Retinal pigment epithelial cell (primary cell): ENCODE measurements at places on chromosomes 16 and 17.

- DNase-seq = no peak
These were observed 5.9 kb downstream of the RPUSD1 start for GRCh38 chr16:782258-782657.

DNA sequence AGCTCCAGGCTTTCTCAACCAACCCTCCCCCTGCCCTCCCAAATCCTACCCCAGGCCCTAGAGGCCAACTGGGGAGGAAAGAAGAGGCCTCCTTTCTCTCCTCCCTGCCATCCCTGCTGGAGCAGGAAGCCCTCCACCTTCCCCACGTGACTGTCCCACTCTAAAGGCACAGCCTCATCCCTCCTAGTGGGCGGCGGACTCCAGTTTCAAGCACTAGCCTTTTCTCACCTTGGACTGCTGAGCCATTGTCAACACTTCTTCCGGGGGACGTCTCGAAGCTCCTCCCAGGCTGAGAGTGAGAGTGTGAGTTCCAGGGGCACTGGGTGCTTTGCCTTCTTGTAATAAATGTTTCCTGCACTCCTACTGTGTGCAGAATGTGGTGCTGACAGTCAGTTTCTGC lies 21.4 kb upstream of the IRX6 start:
- DNase-seq = no peak

- DNase-seq = no peak
These were observed at the start of gene SEBOX for GRCh38 chr17:28364665-28365363. Gene SEBOX, minus strand, starts transcription at chr17:28365199. Its CDS starts 48 bp downstream, at chr17:28365151.

DNA sequence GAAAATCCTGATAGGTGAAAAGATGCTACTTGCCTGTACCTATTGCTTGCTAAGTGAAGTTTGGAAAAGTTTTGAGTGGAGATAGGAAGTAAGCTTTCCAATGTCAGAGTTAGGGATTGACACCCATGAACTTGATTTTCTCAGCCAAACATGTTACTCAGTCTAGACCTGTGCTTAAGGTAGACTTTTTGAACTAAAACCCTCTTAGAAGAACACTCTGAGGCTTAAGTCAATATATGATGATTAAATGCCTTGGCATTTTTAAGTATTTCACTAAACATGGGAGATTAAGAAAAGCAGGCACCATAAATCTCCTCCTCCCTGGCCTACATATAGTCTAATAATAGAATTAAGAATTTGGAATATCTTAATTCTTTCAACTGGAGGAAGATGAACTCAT lies 785.6 kb upstream of the SOX9 start:
- DNase-seq = peak; percentile 49

DNA sequence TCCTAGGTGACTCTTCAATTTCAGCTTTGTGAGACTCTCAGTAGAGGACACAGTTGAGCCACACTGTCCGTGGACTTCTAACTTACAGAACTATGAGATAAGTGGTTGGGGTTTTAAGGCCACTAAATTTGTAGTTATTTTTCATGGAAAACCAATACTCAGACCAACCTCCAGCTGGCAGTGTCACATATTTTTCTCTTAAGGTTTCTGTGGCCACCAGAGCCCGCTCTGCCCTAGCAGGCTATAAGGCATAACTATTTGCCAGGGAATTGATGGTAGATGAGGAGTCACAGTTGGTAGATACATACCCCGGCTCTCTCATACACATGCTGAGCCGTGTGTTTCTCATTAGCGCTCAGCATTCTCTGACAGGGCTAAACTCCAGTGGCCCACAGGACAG lies 336.8 kb upstream of the MON1B start:
- DNase-seq = no peak

DNA sequence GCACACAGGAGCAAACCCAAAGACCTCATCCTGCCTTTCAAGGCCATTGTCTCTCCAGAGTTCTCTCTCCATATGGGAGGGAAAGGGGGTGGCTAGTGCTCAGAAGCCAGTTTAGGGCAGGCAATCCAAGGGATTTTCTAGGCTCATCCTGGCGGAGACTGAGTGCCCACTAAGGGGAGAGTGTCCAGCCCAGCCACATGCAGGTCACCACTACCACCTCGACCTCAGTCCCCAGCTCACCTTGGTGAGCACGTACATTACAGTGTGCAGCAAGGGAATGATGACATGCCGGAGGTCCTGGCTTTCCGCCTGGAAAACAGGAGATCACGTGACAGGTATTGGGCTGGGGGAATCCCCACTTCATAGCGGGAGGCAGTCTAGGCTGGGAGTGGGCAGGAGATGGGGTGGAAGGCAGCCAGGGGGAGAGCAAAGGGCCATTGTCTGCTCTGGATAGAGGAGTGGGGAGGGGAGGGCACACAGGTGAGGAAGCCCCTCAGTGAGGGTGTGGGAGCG lies 29.9 kb downstream of the PIK3R6 start:
- DNase-seq = no peak

GRCh38 chr17:50493744-50494143 lies 14.5 kb upstream of the MYCBPAP start:
- DNase-seq = no peak

DNA sequence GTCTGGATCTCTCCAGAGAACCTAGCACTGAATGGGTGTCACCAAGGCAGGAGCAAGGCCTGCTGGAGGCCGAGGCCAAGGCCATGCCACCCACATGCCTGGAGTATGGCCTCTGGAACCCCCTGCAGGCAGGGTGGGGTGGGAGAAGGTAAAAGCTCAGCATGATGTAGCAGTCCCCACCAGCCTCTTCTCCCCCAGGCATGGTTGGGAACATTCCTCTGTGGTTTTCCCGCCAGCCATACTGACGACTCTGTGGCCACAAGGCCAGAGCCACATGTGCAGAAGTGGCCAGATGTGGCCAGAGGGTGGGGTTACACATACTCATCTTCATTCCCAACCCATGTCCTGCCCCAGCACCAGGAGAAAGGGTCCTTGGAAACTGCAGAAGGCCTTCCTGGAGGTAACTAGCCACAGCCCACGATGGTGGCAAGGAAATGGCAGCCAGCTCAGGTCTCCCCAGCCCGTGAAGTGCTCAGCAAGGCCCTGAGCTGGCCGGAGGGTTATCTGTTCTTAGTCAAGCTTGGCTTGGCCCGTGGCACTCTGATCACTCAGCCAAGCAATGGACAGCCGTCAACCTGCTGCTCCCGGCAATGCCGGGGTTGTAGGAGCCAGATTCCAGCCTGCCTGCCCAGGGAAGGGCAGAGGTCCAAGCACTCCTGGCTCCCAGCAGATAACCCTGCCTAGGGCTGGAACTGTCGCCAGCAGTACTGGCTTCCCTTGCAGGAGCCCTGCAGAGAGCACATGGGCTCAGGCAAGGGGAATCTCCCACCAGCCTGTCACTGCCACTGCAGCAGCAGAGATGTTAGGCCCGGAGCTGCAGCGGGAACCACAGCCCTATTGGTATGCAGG lies 26.1 kb downstream of the HDAC5 start:
- DNase-seq = no peak

GRCh38 chr16:90018652-90019542 lies at the start of gene DBNDD1:
Gene DBNDD1, minus strand, starts transcription at chr16:90019456. Its CDS starts 115 bp downstream, at chr16:90019341.
- no peak for DNase-seq
